ENCODE measurements at places on chromosomes 4 and X. TPM values are rescaled to one million over a fixed set of nuclear protein-coding genes. Genes with fewer than 3 reads are reported as not detected.

- no peak for DNase-seq
Observed at GRCh38 chr4:74667944-74668343, 126.4 kb downstream of the BTC start.

GRCh38 chrX:76064825-76065224, 108.0 kb upstream of the PBDC1 start:
- DNase-seq = no peak

GRCh38 chrX:154327038-154327820, 31.6 kb downstream of the TKTL1 start:
- no peak for DNase-seq

DNA sequence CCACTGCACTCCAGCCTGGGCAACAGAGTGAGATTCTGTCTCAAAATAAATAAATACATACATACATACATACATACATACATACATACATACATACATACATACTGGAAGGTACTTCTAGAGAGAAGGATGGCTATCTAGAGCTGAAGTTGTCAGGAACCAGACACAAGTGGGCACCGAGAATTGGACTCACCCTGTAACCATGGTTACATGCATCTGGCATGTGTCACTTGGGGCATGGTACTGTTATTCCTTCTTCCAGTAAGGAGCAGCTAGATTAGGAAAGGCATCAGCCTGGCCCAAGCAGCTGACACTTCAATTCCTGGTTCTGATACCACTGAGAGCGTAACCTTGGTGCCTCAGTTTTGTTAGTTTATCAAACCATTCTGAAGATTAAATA, 127.1 kb downstream of the SH3KBP1 start:
- no peak for DNase-seq

DNA sequence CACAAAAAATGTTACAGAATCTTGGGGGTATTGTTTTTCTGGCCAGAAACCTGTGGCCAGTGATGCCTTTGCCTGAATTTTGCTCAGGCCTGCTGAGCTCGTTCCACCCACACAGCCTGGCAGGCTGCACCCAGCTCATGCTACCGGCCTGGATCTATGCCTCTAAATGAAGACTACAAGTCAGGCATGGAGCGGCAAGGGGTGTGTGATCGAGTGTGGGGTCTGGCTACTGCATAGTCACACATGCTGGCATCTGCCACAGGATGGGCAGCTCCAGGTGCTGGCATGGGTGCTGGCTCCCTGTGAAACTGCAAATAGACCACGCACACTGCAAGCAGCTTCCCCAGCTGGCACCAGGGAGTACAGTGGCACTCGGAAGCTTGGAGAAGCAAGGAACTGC, 323.1 kb upstream of the POU3F4 start:
- no peak for DNase-seq

GRCh38 chr4:2886622-2887021, 43.0 kb downstream of the ADD1 start:
- no peak for DNase-seq

GRCh38 chrX:154370300-154371016, 4.0 kb downstream of the FLNA start:
- DNase-seq = no peak

DNA sequence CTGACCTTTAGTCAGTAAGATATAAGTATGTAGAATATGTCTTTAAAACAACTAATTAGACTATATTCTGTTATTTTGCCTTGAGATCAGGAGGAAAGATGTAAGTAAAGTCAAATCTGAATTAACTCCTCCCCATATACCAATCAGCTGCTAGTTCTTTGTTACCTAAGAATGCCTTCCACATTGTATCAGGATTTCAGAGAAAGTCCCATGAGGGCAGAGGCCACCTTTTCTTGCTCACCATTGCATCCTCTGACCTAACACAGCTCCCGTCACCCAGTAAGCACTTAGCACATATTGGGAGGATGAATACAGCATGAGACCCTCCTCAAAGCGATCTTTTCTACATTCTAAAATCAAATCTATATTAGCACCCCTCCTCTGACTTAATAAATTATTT, 87.0 kb downstream of the COL25A1 start:
- no peak for DNase-seq

DNA sequence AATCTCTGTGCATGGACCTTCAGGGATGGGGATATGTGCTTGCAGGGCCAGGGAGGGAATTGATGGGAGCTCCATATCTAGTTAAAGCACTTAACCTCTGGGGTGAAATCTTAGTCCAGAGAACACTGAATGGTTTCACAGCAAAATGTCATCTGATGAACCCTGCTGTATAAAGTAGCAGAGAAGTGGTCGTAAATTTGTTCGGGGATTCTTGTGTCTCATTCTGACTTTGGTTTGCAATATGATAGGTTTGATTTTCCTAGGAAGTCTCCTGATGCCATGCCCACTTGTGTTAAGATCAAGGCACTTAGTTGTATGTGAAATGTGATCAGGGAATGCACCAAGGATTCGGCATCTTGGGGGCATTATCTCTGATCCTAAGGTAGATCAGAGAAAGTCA, 96.9 kb downstream of the NHS start:
- no peak for DNase-seq

DNA sequence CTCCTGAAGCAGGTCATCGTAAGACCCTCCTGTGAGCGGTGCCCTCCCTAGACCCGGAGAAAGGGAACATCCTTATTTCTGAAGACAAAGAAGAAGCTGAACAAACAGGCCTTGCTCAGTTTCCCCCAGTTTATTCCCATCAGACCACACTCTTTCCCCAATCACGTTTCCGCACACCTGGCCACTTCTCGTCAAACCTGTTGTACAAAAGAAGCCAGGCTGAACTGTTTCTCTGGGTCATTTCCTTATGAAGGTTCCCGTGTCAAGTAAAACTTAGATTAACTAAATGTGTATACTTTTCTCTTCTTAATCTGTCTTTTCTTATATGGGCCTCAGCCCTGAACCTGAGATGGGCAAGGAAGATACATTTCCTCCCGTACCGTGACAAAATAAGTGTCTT, 111.6 kb upstream of the ENPP6 start:
- DNase-seq = no peak

DNA sequence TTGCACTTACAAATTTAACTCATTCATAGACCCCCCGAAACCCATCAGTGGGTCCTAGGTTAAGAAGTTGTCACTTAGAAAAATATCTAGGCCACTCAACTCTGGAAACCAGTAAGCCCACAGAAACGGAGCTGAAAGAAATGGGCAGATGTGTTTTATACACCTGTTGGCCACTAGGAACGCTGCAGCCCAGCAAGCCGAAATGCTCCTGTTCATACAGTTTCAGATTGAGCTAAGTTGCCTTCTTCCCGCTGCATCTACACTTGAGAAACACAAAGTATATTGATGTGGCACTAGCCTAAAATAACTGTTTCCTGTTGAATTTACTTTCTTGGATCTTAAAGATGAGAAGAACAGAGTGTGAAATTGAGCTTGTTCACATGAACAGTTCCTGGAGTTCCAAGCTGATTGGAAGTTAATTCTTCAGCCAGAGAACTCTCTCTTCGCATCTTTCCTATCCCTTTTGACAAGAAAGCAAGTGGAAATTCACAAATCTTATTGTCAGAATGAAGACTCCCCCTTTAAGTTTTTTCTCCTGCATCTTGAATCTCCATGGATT, 174.1 kb downstream of the RBMX2 start:
- peak; percentile 56 for DNase-seq

GRCh38 chr4:140363558-140363957, 9.9 kb upstream of the SCOC start:
- DNase-seq = no peak

GRCh38 chrX:21481761-21482160, 107.5 kb downstream of the CNKSR2 start:
- no peak for DNase-seq

GRCh38 chr4:47915378-47915777, 995 bp upstream of the NFXL1 start:
- DNase-seq = no peak

- DNase-seq = peak; percentile 8
Observed at GRCh38 chr4:80255329-80256095, 11.0 kb upstream of the FGF5 start.

DNA sequence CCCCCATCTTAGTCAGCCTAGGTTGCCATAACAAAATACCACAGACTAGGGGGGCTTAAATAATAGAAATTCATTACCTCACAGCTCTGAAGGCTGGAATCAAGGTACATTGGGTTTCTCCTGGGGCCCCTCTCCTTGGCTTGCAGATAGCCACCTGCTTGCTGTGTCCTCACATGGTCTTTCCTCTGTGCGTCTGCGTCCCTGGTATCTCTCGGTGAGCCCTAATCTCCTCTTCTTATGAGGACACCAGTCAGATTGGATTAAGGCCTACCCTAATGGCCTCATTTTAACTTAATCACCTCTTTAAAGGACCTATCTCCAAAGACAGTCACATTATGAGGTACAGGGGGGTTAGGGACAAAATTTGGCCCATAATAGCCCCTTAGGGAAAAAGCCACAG, 98.0 kb downstream of the SH3KBP1 start:
- no peak for DNase-seq

- peak; percentile 32 for DNase-seq
Observed at GRCh38 chrX:119194621-119195020, 41.5 kb upstream of the PGRMC1 start.

- DNase-seq = no peak
Observed at GRCh38 chr4:96642490-96642889, 802.6 kb downstream of the PDHA2 start.

DNA sequence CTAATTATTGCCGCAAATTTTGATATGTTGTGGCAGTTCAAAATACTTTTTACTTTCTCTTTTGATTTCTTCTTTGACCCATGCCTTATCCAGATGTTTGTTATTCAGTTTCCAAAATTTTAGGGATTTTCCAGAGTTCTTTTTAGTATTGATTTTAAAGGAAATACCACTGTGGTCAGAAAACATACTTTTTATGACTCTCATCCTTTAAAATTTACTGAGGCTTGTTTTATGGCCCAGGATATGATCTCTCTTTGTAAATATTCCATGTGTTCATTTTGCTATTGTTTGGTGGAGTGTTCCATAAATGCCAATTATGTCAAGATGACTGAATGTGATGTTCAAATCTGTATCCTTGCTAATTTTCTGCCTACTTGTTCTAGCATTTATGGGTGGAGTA, 272.3 kb upstream of the DIPK2B start:
- DNase-seq = peak; percentile 88

DNA sequence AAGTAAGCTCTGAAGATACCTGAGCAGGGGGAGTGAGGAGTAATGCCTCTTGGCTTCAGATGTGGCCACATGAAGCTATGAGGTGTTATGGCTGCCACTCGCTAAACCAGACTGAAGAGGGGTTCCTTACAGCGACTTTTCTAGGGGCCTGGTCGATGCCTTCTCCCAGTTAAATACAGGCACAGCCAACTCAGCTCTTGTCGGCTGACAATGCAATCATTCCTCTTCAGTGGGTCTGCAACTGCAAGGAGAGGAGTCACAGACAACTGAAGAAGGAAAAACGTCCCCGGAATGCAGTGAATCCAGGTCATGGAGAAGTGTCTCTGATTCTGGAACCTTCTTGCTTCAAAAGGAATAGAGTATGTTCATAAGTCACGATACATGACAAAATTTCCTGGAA, 106.4 kb downstream of the RNF150 start:
- no peak for DNase-seq

GRCh38 chrX:7111518-7111917, 36.0 kb upstream of the STS start:
- no peak for DNase-seq

DNA sequence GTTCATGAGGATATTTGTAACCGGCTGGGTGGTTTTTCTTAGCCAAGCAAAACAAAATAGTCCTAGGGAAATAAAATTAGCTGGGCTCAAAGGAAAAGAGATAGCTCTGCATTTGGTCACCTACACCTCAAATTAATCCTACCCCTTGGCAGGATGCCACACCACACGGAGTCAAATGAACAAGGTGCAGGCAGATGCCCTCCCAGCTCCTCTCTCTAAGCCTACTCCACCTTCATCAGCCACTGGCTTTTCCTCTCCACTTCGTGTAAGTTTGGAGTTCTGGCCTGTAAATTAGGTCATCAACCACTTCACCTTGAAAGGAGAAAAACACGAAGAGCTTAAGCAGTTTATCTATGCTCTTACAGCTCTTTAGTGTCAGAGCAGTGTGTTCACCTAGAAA, 1.4 kb downstream of the DDIT4L start:
- no peak for DNase-seq

GRCh38 chr4:74364256-74364651, 691 bp upstream of the EREG start:
- DNase-seq = no peak

DNA sequence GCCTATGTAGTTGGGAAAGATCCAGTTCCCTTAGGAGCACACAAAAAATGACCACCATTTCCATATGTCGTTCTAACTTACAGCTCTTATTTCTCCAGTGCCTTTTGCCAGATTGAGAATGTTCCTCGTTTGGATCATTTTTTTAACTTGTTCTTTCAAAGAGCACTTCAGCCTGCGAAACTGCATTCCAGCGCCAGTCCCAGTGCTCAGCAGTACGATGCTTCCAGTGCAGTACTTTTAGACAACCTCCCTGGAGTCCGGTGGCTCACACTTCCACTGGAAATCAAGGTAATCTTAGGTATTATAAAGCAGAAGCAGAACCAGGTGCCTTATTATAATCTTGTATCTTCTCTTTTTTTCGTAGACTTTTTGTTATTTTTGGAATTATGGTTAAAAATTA, 42.6 kb upstream of the SLC25A31 start:
- no peak for DNase-seq

DNA sequence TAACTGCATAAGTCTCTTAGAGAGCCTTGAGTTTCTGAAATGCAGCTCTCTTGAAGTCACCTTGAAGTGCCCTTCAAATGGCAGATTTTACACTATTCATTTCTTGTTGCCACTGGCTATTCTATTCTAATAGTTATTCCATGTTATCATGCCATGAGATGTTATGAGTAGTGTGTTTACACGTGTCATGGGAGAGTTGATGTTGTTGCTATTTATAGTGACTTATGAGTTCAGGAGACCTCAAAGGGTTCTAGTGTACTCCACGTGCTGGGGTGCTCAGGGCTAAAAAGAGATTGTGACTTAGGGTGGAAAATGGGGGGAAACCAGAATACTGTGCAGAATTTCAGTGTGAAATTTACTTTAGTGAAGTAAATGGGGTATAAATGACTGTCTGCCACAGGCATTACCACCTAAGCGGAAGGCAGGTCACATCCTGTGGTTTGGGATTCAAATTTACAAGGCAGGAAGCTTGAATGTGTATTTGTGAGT, 77.1 kb upstream of the SLC4A4 start:
- peak; percentile 41 for DNase-seq

The PARM1 gene
- total RNA-seq = 4.5 TPM

The S100P gene
- total RNA-seq = 59.8 TPM

The TLR7 gene
- not detected for total RNA-seq

The SYNPO2 gene
- total RNA-seq = 0.06 TPM

The NKX1-1 gene
- total RNA-seq = not detected

The MTTP gene
- 0.33 TPM for total RNA-seq

The MEPE gene
- not detected for total RNA-seq

The CTAG2 gene
- total RNA-seq = not detected

The ARHGEF38 gene
- 2.0 TPM for total RNA-seq
